Muscle of back (tissue), 13 donors: ENCODE measurements at places on chromosomes 7 and 10.

DNA sequence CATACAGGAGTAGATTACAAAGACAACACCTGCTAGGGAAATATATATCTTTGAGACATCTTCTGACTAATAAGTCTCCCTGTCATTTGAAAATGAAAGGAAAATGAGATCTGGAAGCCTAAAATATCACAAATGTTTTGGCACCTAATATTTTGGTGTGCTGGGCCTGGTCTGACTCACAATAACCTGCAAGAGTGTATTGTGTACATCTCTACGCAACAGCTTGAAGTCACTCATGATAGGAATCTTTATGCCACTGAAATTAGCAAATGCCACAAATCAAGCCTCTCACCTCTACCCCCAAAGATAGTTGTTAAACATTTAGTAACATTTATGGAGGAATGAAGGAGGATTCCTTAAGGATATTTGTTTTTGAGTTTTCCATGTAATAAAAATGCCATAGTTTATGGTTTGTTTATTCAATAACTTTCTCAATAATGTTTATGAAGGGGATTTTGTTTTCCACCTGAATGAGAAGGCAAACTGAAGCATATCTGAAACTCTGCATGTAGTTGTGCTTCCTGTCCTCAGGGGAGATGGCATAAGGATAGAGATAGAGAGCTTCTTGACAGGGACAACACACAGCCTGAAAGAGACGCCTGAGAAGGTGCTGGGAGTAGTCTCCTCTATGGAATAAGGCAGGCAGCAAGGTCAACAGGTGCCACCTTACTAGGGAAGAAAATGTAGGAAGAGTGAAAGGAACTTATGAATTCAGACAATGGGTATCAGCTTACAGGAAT, 197.4 kb downstream of the AHR start:
- no peak for DNase-seq

DNA sequence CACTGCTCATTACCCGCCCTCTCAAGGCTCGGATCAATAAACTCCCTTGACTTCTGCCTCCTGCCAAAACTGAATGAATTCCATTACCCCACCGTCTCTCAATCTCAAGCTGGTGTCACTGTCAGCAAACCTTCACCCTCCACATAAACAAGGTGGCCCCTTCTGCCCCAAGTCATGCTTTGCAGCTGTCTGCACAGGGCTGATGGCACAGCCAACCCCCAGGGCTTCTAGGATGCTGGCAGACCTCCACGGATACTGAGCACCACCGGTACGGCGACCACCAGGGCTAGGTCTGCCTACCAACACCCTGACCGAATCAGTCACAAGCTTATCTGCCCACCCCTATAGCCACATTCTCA, 46.1 kb downstream of the PARD3 start:
- DNase-seq: no peak

- DNase-seq: no peak
These were observed 49.6 kb upstream of the MYL10 start for GRCh38 chr7:101678658-101679057.

DNA sequence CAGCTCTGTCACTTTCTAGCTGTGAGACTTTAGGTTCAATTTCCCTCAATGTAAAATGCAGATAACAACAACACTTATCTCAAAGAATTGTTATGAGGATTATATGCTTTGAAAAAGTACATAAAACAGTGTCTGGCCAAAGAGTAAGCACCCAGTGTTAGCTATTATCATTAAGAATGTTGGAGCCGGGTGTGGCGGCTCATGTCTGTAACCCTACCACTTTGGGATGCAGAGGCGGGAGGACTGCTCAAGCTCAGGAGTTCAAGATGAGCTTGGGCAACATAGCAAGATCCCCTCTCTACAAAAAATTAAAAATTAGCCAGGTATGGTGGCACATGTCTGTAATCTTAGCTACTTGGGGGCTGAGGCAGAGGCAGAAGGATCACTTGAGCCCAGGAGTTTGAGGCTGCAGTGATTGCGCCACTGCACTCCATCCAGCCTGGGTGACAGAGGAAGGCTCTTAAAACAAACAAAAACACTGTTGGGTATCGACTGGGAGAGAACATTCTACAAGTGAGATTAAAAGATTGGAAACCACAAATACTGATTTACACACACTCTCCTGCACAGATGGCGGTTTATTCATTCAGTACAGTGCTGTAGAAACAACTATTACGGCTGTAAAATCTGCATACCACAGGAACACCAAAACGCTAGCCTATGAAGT, 107.3 kb downstream of the PROSER2 start:
- DNase-seq: no peak

DNA sequence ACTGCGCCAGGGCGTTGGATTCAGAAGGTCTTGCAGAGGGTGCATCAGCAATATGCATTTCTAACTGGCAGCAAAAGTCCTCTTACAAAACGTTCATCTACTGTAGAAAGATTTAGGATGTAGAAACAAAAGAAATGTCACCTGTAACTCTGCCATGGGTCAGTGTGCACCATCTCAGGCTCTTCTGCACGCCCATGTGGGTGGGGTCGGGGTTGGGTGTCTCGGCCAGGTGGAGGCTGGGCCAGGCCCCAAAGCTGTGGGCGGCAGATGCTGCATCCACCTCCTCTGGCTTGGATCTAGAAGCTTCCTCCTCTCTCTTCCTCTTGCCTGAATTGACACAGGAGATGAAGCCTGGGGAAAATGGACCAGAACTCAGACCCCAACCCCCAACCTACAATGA, 111.3 kb upstream of the PPP2R2D start:
- DNase-seq: no peak

DNA sequence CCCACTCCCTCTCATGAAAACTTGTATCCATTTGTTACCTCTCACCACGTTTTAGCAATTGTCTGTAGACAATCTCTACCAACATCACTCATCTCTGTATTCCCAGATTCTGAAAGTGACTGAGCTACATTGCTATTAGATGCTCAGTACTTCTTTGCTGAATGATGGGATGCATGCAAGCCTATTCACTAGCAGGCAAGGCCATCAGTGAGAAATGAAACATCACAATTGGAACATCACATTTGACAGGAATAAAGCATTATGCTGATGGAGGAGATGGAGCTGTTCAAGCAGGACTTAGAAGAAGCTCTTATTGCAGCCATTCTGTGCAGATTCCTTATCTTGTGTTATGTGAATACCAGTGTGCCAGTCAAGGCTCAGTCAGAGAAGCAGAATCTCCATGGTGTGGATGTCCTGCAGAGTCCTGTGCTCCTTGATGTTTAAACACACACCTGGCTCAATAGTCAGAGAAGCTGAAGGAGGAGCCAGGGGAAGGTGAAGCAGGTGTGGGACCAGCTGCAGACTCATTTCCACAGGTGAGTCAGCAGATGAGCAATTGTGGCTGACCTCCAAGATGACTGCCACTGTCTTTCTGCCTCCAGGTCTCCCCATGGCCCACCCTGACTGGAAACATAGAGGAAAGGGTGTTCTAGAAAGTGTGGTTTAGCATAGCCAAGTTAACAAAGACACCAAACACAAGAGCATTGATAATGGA, 965.5 kb downstream of the GRID1 start:
- DNase-seq: no peak

DNA sequence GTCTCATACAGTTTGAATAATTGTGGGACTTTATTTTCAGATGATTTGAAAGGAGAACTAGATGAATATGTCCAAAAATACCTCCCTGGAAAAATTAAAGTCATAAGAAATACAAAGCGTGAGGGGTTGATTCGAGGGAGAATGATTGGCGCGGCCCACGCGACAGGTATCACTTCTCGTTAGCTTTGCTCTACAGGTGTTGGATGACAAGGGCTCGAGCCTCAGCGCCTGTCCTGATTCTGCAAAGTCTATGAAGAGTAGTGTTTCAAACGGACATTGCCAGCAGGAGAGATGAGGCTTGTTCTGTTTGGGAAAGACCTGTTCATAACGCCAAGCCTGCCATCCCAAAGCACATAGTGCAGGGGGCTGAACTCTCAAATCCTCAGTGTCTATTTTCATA, 79.7 kb downstream of the GALNT11 start:
- no peak for DNase-seq

DNA sequence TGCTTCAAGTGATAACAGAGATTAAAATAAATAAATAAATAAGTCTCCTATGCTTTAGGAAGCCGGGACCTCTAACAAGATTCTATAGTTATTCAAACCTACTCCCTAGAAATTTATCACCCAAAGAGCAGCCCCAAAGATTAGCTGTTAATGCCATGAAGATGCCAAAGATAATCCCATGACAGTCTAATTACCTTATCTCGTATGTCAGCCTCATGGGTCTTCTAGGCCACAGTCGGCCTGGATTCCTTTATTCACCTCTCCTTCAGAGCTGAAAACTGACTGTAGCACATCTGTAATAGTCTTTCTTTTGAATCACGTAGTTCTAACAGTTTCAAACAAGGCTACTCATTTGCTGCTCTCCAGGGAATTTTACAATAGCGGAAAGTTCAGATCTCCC, 24.2 kb downstream of the COL1A2 start:
- DNase-seq: no peak

DNA sequence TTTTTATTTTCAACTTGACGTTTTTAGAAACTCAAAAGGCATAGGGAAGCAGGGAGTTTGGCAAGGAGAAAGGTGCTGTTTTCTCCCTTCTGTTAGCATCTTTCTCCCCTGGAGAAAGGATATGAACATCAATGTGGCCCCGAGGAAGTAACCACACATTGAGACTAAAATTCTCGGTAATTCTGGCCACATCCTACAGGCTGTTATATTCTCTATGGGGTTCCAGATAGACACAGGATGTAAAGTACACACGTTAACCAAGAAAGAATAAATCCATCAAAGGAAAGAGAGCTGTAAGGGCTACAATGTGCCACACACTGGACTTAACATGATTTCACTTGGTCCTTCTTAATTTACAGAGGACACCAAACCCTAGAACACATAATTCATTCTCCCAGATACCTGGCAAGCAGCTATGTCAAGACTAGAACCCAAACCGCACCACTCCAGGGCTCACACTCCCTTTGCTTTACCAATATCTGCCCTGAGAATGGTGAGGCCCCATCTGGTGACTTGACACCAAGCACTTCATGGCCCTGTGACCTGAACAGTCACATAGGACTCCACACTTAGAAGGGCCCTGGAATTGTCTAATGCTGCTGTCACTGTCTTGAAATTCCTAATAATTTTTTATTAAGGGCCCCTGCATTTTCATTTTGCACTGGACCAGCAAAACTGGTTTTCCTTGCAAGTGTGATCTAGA, 73.9 kb downstream of the PRLHR start:
- DNase-seq: no peak

DNA sequence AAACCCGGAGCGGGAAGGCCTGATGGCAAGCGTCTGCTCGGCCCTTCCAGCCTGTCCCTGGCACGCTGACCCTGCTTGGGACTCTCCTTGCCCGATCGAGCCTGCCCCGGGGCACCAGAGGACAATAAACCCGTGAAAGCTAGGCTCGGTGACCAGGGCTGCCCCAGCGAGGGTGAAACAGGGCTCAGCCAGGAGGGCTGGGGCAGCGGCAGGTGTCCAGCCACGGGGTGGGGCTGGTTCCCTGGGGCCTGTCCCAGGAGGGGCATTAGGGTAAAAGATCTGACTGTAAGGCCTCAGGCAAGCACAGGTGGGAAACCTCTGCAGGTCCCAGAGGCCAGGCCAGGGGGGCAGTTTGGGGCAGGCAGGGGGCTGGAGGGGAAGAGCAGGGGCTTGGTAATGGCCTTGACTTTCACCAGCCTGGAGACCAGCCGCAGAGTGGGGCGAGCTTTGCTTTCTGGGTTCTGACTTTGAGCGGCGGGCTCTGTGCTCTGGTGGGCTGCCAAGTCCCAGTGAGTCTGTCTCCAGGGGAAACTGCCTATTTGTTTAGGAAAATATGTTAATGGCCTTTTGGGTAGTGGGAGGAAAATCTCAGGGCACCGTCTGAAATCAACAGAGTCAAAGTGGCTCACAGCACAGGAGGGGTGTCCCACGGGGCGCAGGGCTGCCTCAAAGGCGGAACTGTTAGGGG, 68.2 kb upstream of the INPP5A start:
- DNase-seq: no peak
